ENCODE measurements at places on chromosomes 5 and 9.

DNA sequence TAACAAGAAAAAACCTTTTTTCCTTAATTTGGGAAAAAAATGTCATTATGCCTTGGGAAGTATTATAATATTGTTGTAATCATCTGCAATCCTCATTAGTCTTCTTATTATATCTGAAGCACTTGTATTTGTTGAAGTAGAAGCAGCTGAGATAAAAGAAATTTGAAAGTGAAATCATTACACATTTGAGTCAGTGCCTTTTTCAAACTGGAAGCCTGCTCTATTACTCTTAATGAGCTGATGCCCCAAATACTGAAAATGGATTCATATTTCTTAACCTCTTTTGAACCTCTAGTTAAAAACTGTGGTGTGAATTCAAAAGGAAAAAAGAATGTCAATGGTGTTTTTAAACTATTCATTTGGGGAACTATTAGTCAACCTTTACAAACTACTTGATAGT is 1027.7 kb downstream of the NR2F1-AS1 start:
- no peak for DNase-seq

DNA sequence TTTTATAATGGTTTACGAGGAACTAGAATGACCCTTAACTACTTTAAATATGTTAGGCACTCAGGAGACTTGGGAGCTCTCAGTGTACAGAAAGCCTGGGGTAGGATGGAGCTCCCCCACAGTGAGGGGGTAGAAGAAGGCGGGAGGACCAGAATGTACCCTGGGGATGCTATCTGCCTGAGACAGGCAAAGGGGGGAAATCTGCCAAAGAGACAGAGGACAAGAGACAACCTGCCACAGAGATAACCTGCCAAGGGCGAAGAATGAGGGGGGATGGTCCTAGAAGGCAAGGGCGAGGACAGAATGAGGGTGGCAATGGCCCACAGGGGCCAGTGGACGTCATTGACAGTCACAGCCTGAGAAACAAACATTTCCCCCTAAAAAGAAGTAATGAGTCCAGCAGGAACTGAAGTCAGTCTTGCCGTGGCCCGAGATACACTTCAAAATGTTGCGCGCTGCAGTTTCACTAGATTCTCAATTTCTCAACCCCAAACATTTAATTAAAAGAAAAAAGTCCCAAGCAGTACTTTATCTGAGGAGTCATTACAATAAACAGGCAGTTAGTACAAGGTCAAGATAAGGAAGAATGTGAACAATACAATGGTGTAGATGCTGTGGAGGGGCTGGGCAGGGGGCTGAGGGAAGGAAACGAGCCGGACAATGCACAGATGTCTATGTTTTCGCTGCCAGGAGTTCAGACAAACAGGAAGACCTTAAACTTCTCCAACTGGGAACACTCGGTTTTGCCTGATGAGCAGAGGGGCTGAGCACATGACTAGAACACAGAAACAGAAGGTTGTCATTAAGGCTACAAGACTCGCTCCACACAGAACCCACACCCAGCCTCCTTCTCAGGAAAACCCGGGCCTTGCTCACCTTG is 125.0 kb downstream of the LHFPL2 start:
- DNase-seq: no peak

DNA sequence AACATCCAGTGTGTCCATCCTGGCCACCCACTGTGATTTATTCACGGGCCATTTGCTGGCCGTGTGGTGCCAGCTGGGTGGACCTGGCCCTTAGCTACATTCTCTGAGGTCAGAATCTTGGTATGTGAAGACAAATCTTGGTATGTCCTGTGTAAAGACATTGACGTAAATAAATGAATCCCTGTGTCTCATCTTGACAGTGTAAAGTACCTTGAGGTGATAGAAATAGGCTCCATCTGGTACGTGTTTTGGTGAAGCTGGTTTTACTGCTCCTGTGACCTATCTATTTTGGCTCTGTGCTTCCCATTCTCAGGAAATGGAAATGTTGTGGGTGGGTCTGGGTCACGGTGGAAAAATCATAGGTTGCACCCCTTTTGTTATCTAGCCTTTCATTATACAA is 245.4 kb upstream of the ANKH start:
- DNase-seq: no peak

- DNase-seq: no peak
Measured at GRCh38 chr5:15385553-15385952, 114.4 kb upstream of the FBXL7 start.

GRCh38 chr5:13783726-13784125 is 160.8 kb downstream of the DNAH5 start:
- no peak for DNase-seq

GRCh38 chr9:107224252-107224651 is 58.8 kb upstream of the RAD23B start:
- no peak for DNase-seq

GRCh38 chr9:115069771-115070170 is 48.2 kb downstream of the TNC start:
- DNase-seq: no peak

DNA sequence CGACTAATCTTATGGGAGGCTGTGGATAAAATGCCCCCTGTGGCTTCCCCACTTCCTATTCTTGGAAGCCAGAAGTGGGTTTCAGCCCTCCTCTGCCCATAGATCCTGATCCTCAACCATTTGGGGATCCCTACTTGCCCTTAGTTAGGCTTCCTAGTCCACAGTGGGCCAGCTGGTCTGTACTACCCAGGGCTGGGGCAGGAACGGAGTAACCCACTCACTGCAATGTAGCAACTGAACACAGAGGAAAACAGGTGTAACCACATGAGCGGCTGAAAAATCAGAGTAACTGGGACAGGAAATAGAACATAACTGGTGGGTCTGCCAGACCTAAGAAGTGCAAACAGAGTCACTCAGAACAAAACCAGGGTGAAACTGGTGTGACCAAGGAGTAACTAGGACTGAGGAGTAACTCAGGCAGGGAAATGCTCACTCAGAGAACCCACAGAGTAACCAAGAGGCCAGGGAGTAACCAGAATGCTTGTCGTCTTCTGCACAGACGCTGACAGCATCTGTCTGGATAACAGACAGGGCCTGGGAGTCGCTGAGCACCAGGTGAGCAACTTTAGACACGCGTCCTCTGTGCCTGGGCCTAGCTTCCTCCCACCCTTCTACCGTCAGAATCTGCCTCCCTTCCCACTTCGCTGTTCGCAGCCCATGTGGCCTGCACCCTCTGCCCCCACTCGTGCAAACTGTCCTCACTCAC is 1.0 kb downstream of the AQP3 start:
- DNase-seq: no peak

DNA sequence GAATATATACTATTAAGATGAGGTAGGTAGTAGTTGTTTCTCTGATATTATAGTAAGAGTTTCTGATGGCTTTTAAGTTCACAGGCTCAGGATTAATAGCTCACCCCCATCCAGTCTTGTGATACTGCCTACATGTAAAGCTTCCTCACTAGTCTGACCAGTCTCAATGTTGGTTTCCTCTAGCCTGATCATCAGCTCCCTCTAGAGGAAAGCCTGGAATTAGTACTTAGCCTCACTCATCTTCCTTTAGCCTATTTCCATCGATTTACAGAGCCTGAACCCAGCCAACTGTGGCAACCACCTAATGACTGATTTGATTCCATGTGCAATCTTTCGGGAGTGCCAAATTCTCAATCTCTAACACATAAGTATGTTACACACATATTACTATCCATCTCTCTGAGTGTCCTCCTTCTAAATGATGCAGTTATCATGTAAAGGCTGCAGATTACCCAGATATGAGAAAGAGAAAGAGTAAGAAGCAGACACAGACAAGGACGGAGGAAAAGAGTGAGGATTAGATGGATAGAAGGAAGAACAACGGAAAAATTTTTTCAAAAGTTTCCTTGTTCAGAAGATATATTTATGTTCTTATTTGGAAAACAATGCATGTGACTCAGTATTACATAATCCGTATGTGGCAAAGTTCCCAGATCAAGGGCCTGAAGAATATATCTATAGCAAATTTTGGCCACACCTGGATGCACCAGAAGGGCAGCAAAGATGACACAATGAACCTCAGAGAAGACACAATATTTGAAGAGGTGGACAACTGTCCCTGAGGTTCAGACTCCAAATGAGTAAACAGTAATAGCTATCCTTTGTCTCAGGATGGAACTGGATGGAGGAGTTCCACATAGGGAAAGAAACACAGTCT is 333.7 kb downstream of the ELAVL2 start:
- peak; percentile 13 for DNase-seq

DNA sequence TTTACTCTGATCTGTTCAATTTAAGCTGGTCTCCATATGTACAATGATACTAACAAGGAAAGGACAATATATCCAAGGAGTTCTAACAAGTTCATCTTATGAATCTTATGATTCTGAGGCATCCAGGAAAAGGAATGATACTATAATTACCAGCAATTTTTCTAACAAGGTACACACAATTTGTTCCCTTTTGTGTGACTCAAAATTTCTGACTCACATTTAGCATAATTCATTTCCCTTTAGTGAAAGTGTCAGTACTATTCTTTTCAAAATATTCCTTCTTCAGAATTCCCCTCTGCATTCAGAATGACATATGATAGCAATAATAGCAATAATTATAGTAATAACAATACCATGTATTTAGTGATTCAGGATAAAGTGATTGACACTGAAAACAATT is 594.8 kb downstream of the DMRTA1 start:
- no peak for DNase-seq
